Stimulated activated CD4-positive, alpha-beta T cell treated with anti-CD3 and anti-CD28 coated beads, Interleukin-4, amount 100 ng/mL, for 24 hours (primary cell): ENCODE measurements at places on chromosomes 1 and 21.
A peak's percentile ranks its signal among the peaks of the same experiment; 100 is the strongest.

DNA sequence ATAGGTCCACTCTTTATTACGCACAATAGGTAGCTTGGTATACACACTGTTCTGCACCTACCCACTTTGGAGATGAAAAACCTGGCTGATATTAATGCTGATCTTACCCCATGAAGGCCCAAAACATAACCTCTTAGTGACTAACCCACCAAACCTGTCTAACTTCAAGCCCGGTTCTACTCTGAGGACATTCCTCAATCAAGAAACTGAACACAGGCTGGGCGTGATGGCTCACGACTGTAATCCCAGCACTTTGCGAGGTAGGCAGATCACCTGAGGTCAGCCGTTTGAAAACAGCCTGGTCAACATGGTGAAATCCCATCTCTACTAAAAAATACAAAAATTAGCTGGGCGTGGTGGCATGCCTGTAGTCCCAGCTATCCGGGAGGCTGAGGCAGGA is 50.5 kb downstream of the EYA3 start:
- no peak for DNase-seq

- DNase-seq = peak; percentile 17
Observed at GRCh38 chr21:46622226-46622625, 13.2 kb upstream of the PRMT2 start.

DNA sequence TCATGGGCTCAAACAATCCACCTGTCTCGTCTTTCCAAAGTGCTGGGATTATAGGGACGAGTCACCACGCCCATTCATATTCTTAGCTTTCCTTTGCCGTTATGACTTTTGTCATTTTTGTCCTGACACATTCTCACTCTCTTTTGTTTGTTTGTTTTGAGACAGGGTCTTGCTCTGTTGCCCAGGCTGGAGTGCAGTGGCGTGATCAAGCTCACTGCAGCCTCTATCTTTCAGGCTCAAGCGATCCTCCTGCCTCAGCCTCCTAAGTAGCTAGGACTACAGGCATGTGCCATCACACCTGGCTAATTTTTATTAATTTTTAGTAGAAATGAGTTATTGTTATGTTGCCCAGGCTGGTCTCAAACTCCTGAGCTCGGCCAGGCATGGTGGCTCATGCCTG is 11.8 kb upstream of the MED18 start:
- DNase-seq = no peak

DNA sequence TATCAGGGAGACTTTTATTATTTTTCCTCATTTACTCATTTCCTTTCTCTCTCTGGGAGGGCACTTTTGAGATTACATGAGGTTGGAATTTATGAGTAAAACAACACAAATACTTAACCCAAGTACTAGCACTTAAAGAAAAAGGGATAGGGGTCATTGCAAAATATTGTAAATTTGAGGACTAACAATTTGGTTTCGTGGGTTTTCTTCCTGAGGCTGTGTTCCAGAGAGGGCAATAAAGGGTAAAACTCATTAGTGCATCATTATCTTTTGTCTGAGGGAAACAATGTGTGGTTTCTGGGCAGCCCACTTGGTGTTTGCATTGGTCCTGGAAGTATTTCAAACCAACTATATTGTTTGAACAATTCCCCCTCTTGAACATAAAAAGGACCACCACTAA is 96.5 kb downstream of the GREM2 start:
- DNase-seq = no peak

- no peak for DNase-seq
Observed at GRCh38 chr1:154006136-154006535, 15.6 kb downstream of the RPS27 start.

DNA sequence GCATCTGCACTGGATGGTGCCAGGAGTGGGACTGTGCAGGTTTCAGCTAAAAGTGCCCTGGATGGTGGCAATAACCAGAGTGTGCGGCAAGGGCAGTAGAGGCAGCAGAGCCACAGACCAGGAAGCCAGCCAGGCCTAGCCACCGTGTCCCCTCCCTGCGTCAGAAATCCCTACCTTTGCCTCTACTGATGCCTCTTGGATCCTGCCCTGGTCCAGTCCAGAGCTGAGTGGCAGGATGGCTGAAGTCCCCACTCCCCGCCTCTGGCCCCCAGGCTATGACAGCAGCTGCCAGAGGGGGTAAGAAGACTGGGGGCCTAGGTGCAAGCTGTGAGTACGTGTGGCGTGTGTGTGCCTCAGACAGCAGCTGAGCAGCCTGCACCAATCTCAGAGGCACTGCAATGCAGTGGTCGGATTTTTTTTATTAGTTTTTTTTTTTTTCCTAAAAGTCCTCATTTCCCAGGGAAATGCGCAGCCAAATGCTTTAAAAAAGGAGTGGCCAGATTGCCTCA is 51.9 kb downstream of the SYT2 start:
- DNase-seq = no peak

DNA sequence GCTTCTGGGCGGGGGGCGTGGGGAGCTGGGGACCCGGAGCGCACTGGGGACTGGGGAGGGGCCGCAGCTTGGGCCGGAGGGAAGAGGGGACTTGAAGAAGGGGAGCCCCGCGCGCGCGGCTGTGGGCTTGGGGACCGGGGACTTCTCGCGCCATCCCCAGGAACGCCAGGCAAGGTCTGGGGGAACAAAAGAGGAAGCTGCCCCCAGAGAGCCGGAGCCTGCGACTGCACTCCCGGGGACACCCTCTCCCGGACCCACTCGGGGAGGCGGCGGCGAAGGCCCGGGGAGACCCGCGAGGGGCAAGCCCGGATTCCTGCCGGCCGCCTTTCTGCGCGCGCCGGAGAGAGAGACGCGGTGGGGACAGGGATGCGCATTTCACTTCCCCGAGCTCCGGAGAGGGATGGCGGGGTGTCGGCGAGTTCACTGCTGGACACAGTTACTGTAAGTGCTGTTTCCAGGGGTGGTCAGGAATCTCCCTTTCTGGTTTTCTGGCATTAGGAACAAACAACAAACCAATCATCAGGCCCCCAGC is 732 bp downstream of the ABCG1 start:
- DNase-seq = no peak

GRCh38 chr1:100969327-100969726 is 56.3 kb downstream of the DPH5 start:
- DNase-seq = no peak

- no peak for DNase-seq
Observed at GRCh38 chr21:41342035-41342434, 19.8 kb upstream of the MX2 start.

- no peak for DNase-seq
Observed at GRCh38 chr1:108553905-108554304, 6.0 kb upstream of the EEIG2 start.

GRCh38 chr1:226948996-226949395 is 8.9 kb downstream of the COQ8A start:
- DNase-seq = no peak

GRCh38 chr1:157585984-157586383 is 11.9 kb downstream of the FCRL4 start:
- no peak for DNase-seq

DNA sequence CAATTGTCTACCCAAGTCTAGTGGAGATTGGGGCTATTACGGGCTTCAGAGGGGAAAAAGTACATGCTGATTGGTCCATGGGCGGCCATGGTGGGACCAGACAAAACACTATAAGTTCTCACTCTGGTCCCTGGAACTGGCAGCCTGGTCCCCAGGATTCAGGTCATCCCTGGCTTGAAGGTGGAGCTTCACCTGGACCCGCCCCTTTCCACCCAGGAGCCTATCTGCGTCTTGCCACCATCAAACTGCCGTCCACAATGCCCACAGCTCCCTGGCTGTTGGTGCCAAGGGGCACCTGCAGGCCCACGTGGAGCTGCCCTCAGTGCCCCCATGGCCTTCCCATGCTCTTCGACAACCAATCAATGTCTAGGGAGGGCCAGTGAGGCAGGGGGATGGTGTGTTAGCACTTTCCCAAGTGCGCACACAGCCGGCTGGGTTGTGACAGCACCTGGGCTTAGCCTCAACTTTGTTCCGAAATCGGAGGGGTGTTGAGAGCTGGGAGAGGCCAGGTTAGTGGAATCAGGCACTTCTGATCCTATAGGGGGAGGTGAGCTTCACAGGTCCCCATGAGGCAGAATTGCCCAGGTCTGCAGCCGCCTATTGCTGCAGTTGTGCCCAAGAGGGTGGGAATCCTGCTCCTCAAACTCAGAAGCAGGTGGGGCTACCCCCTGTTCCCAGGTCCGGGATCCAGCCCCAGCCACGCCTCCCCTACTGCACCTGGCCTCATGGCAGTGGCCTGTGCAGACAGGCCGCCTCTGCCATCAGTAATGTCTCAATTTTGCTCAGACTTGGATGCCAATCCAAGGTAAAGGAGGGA is 1369.4 kb upstream of the PRMT6 start:
- DNase-seq = no peak

DNA sequence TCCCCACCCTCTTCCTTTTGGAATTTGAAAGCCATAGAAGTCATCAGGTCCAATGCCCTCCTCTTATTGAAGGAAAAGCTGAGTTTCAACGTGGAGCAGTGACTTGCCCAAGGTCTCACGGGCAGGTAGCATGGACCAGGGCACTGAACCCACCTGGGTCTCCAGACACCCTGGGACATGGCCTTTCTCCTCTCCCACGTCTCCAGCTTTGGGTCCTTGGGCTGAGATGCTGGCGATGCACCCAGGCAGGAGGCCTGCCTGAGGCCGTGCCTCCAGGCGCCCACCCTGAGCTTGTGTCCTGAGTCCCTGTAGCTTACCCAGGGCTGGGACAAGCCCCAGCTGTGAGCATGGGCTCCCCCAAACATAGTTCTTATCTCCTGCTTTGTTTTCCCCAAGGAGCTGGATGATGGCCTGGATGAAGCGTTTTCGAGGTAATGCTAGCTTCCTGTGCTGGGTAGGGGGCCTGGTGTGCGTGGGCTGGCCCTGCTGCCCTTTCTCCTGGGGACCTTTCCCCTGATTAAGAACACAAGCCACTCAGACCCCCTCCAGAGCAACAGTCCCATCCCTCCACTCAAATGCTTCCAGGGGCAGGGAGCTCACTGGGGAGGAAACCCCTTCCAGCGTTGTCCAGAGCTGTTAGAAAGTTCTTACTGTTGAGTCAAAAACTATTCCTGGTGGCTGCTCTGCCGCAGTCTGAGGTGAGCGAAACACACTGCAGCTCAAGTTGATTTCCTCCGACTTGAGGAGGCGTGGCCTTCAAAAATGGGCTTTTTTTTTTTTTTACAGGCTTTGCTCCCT is 21.6 kb downstream of the LDLRAP1 start:
- peak; percentile 49 for DNase-seq

DNA sequence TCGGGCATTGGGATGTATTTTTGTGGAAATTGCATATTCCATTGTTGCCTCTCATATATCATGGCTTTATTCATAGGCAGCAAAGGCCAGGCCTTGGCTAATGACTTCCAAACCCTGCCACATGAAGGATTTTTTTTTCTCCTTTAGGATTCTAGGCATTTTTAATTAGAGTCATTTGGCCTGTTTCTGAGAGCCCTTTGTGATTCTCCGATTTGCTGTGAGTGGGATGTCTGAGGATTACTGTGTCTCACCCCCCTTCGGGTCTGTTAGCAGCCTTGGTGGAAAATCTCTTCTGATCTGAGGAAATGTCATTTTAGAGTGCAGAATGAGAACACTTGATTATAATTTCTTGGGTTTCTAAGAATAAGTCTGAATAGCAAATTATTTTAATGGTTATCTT is 253.5 kb downstream of the NTNG1 start:
- no peak for DNase-seq

GRCh38 chr1:42913426-42914091 is 45.1 kb downstream of the SLC2A1 start:
- DNase-seq = peak; percentile 73

DNA sequence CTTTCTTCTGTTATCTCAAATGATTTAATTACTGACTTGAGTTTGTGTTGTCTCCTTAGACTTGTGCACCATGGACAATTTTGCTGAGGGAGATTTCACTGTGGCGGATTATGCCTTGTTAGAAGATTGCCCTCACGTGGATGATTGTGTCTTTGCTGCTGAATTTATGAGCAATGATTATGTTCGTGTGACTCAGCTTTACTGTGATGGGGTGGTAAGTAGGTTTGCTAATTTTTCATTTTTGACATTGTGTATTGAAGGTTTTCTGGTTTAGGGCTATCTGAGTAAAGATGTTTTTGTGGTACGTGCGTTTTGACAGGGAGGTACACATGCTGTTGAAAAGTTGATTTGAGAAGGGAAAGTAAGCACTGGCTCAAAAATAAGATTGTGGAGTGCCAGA is 14.1 kb downstream of the TTC3 start:
- DNase-seq = no peak

DNA sequence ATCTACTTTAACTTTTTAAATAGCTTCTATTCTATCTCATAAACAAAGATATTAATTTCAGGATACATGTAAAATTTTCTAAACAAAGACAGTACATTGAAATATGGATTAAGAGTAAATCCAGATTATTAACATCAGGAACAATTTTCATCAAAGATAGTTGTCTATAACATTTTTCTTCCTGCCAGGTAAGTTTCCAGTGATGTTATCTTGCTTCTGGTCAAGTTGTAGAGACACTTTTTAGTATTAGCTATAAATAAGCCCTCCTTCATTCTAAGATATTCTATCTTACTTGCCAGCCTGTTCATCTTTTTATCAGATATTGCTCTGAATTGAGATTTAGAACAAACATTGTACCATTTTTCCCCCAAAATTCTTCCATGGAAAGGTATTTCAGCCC is 94.4 kb upstream of the KCTD3 start:
- no peak for DNase-seq

DNA sequence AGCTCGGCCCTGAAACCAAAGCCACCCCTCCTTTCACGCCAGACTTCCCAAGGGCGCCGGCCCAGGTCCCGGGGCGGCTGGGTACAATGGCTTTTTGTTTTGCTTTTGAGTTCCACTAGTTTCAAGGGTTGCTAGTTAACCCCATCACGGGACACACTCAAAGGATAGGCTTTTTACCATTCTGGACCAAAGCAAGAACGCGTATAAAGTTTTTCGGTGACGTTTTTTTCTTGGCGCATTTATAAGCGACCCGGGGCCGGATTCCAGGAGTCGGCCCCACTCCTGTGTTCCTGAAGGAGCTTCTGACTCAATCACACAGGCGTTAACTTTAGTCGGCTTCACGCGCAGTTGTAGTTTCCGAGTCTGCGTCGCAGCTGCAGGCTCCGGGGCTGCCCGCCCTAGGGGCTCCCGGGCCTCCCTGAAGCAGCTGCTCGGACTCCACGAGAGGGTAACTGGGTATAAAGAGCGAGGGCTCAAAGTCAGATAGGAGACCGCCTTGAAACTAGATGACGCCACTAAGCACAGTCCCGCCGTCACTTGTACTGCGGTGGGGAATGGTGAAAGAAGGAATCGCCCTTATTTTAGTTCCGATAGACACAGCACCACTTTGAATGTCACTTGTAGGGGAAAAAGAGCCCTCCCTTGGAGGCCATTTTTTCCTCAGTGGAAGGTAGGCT is 707 bp upstream of the KLHL21 start:
- peak; percentile 57 for DNase-seq

GRCh38 chr1:1092149-1092855 is 18.2 kb upstream of the RNF223 start:
- no peak for DNase-seq

GRCh38 chr1:226125097-226125630 is 61.4 kb downstream of the ACBD3 start:
- peak; percentile 92 for DNase-seq

- no peak for DNase-seq
Observed at GRCh38 chr21:32515874-32516273, 69.4 kb downstream of the TCP10L start.

GRCh38 chr1:232863544-232864275 is 58.5 kb downstream of the MAP10 start:
- no peak for DNase-seq

GRCh38 chr1:38831731-38832369 is 27.7 kb downstream of the RRAGC start:
- DNase-seq = no peak
